ENCODE measurements at places on chromosomes 3 and 15.

GRCh38 chr3:195699860-195700259 is 20.9 kb upstream of the MUC20 start:
- no peak for DNase-seq

DNA sequence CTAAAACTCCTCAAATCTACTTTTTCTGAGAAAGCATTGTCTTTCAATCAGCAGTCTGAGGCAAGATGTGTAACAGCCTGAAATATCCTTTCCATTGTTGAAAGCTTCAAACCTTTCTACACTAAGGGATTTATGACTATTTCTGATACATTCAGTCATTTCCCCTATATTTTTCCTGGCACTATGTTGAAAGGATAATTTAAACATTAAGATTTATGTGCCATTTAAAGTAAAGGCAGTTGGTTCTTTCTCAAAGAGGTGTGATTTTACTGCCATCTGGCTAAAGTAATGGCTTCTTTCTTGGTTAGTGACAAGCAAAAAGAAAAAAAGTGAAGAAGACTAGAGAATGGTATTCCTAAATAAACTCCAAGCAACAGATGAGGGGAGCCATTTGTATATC is 249.6 kb upstream of the COL8A1 start:
- no peak for DNase-seq

DNA sequence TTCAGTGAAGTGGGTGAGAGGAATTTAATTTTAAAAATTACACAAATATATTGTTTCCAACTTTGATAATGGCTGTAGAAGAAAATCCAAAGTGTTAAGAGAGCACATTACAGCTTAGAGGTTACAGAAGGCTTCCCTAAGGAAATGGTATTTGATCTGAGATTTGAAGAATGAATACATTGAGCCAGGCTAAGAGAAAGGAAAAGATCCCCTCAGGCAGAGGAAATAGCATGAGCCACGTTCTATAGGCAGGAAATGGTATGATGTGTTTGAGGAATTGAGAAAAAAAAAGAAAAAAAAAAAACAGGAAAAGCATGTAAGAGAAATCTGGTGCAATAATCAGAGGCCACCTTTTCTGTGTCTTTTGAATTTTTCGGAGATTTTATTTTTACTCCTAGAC is 48.6 kb downstream of the UNC13C start:
- no peak for DNase-seq

GRCh38 chr15:65837301-65838294 is 31.7 kb upstream of the RAB11A start:
- no peak for DNase-seq

- DNase-seq: no peak
These were observed 571.4 kb upstream of the NAALADL2 start for GRCh38 chr3:174287705-174288104.

DNA sequence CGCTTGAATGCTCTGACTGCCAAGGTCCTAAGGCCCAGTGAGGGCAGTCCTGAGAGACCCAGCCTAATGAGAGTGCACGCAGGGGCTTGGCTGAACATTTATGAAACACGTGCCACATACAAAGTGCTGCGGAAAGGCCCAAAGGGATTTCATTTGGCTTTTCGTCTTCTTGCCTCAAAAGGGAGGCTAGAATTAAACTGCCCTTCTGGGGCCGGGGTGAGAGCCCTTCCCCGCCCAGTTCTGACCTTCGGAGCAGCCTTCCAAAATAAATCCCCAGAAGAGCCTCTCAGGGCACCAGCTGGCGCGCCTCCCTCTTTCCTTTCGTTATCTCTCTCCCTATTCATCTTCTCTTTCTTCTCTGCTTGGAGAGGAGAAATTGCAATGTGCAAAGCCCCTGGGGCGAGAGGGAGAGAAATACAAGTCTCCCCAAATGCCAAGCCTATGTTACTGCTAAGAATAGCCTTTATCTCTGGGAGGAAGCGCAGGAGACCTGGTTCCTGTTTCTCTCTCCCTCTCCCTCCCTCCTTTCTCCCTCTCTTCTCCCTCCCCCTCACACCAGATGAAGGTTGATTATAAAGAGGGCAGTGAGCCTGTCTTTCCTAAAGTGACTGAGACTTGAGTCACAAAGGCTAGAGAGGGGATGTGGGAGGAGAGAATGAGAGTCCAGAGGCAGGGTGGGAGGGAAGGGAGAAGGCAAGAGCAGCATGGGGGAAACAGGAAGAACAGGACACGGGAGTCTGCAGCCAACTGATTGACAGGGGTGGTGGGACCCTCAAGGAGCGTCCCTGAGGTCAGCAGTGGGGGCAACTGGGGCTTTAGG is 36.7 kb upstream of the NDUFB4 start:
- DNase-seq: no peak

DNA sequence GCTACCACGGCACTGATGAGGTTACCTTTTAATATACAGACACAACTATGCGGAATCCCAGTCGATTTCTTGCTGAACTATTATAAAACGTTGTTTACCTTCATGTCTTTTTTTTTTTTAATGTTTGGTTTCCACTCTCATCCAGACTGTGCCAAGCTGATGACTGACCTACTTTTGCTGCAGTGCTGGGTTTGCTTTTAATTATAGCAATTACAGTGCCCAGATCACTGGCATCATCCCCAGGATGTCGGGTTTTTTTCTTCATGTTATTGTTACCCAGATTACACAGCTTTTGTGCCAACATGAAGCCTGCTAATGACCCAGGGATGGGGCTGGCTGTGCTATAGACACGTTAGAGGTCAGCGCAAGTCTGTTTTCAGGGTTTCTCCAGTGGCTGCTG is 294.0 kb upstream of the ATP10A start:
- no peak for DNase-seq

DNA sequence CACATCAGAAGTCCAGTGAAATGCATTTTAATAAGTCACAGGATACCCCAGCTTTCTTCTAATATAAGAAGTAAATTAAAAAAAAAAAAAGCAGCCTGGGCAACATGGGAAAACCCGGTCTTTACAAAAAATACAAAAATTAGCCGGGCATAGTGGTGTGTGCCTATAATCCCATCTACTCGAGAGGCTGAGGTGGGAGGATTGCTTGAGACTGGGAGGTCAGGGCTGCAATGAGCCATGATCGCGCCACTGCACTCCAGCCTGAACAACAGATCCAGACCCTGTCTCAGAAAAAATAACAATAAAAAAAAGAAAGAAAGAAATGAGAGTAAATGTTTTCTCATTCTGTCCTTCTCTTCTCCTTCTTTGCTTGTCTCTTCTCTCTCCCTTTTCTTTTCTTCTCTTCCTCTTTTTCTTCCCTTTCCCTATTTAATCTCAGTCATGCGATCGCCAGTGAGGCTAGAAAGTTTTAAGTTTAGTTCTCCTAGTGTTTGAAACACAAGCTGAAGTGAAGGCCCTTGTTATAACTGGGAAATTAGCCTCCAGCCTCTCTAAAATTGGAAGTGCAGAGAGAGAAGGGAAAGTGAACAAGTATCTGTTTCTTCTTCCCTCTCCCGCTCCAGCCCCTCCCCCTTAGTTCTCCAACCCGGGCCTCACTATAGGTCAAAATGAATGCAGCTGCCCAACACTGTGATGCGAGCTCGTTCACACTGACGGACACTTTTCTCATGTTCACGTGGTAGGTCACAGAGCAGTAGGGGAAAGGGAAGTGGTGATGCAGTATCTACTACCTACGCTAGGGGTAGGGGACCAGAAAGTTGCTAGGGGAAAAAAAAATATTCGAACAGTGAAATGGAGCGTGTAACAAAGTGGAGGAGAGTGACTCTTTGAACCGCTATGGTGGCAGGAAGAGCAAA is 23.5 kb upstream of the TSC22D2 start:
- DNase-seq: no peak

- no peak for DNase-seq
These were observed 5.6 kb upstream of the AEN start for GRCh38 chr15:88615303-88616107.

DNA sequence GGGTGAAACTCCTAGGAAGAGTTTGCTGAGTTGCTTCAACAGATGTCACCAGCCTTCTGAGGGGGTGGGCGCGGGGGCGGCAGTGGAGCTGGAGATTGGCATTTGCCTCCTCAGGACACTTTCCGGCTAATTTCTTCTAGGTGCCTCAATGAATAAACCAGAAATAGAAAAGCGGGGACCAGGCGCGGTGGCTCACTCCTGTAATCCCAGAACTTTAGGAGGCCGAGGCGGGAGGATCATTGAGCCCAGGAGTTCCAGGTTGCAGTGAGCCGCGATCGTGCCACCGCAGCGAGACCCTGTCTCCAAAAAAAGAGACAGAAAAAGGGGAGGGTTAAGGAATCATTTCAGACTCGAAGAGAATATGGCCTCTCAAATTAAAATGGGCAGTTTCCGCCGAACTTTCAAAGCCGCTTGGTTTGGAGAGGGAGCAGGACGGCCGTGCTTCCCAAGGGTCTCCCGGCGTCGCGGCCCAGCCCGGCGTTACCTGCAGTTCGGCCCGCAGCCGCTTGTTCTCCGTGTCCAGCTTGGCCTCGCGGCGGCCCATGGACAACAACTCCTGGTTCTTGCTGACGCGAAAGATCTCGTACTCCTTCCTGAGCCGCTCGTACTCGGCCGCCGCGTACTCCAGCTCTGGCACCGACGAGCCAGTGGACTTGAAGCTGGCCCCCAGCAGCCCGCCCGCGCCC is 587 bp downstream of the NPHP3 start:
- no peak for DNase-seq

GRCh38 chr15:48266024-48266689 is 60.1 kb downstream of the SLC12A1 start:
- no peak for DNase-seq

GRCh38 chr3:179943117-179943880 is 93.4 kb downstream of the PEX5L start:
- no peak for DNase-seq

DNA sequence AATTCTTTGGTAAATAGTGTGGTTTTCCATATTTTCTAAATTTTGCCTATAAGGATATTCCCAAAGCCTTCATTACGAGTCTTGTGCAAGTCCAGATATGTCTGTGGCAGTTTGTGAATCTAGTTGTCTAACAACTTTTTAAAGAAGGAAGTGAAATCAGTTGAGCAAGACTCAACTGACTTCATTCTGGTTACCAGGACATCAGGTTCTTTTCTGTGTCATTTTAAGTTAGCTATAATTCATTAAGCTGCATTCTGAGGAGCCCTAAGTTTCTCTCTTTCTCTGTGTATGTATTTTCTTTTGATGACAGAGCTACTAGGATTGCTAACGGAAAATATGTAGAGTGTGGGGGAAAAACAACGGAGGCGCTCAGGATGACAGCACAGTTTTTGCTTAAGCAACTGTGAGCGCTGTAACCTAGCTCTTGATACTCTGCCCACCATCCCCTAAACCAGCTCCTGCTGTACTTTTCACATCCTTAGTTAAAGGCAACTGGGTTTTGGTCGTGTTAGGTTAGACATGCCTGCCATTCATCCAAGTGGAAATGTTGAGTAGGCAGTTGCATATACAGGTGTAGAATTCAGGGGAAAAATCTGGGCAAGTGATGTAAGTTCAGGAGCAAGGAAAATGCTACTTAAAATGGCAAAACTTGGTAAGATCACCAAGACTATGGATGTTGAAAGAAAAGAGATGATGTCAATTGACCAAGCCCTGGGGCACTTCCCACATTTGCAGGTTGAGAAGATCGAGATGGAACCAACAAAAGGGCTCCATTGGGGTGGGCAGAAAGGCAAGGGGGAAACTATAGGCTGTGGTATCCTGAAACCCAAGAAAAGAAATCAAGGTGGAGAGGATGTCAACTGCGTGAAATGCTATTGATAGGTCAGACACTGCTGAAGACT is 9.2 kb downstream of the MFSD1 start:
- DNase-seq: no peak

GRCh38 chr3:101219842-101220560 is 100.4 kb downstream of the IMPG2 start:
- no peak for DNase-seq

DNA sequence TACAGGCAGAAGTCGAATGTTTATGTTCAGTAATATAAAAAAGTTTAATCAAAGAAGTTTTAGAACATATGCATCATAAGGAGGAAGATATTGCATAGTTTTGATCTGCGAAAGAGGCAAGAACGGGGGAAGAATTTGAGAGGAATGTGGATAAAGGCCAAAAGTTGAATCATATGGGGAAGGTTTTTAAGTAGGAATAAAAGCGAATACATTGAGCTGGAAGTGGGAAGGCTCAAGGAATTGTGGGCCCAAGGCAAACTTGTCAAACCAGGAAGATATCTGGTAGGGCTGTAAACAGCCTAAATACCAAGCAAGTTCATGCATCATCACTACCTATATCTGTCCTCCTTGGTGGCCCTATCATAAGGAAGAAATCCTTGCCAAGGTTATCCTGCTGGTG is 186.9 kb downstream of the MAGI1 start:
- DNase-seq: no peak

DNA sequence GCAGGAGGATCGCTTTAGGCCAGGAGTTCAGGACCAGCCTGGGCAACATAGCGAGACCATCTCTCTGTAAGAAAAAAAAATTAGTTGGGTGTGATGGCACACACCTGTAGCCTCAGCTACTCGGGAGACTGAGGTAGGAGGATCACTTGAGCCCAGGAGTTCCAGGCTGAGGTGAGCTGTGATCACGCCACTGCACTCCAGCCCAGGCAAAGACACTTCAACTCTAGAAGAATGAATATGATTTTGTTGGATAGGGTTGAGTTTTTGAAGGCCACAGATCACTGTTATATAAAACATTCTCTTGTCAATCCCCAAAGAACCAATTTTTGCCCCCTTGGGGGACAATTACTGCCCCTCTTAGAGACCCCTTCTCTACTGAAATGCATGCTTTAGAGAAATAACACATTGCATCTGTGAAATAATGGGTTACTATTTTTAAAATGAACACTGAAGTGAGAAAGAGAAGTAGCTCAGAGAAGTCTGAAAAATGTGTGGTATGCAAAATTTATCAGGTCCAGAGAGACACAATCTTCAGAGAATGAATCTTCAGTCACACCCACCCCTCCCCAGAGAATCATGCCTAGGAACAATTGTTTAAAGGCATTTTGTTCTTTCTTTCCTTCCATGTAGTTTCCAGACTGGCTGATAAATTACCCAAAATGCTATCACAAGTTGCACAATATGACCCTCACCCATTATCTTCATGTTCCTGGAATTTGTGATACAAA is 42.7 kb downstream of the METTL6 start:
- no peak for DNase-seq

GRCh38 chr3:152061296-152061695 is 187.9 kb downstream of the SUCNR1 start:
- no peak for DNase-seq

- DNase-seq: no peak
These were observed 260.2 kb upstream of the PEX5L start for GRCh38 chr3:180296971-180297370.

- DNase-seq: no peak
These were observed 89.0 kb downstream of the DHX36 start for GRCh38 chr3:154235330-154235729.

- DNase-seq: peak; percentile 46
These were observed 407 bp downstream of the USP13 start for GRCh38 chr3:179653096-179653797.

GRCh38 chr15:88894348-88894818 is 961 bp downstream of the HAPLN3 start:
- peak; percentile 75 for DNase-seq

Measured in stimulated activated CD4-positive, alpha-beta T cell treated with anti-CD3 and anti-CD28 coated beads, TNF-alpha, amount 100 ng/mL, for 48 hours (primary cell).